ENCODE measurements at places on chromosomes 7 and 10. TPM values are rescaled to one million over a fixed set of nuclear protein-coding genes. Genes with fewer than 3 reads are reported as not detected.

TMEM178B gene
- total RNA-seq, result 1.5 TPM

DNA sequence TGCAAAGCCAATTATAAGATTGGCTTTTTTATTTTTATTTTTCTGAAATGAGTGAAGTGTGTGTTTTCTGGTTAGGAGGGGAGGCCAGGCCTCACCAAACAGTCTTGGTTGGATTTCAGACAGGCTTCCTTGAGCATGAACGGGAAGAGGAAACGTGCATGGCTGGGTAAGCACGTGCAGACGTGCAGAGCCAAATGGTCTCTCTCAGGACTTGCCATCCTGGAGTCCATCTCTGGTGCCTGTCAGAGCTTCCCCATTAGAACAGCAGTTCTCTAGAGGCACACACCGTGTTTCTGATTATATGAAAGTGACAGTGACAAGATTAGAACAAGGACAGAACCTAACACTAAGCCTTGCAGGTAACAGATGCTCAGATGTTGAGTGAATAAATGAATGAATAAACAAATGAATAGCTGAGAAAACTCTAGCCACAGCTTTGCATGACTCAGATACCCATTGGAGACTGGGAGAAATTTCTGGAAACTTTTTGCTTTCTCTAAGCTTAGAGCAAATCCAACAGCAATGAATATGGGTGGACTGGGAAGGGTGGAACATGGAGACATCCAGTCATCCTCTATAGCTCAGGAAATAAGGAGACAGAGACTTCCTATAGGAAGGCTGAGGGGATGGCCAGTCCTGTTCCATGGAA is 11.8 kb upstream of the CALD1 start:
- H3K27me3 ChIP-seq, result no peaks in the 10 kb centered on the region
- peaks cover 23% of the 10 kb centered on the region for H3K4me1 ChIP-seq
- H3K4me3 ChIP-seq, result no peak overlapping the region
- DNase-seq, result no peak
- H3K36me3 ChIP-seq, result no peaks in the 10 kb centered on the region

BAIAP2L1 gene
- 55.8 TPM for total RNA-seq

DNA sequence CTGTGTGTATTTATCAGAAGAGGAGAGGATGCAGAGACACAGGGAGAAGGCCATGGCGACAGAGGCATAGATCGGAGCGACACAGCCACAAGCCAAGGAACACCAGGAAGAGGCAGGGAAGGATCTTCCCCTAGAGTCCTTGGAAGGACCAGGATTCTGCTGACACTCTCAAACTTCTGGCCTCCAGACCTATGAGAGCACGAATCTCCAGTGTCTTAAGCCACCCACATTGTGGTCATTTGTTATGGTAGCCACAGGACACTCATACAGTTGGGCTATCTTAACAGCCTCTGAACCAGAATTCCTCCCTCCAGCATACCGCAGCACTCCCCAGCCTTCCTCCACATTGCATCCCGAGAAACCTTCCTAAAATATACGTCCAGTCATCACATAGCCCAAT is 367.0 kb upstream of the MGMT start:
- no peaks in the 10 kb centered on the region for H3K4me1 ChIP-seq
- H3K36me3 ChIP-seq, result no peaks in the 10 kb centered on the region

GRCh38 chr10:132232023-132232951 is 45.5 kb downstream of the DPYSL4 start:
- no peaks in the 10 kb centered on the region for H3K27me3 ChIP-seq
- peaks cover 4% of the 10 kb centered on the region for H3K36me3 ChIP-seq
- no peaks in the 10 kb centered on the region for H3K4me1 ChIP-seq
- no peak for DNase-seq

- peaks cover 14% of the 10 kb centered on the region for H3K4me1 ChIP-seq
- DNase-seq, result no peak
- no peak overlapping the region for H3K27ac ChIP-seq
- no peaks in the 10 kb centered on the region for H3K36me3 ChIP-seq
- no peaks in the 10 kb centered on the region for H3K27me3 ChIP-seq
Observed at GRCh38 chr7:85462671-85463070, 275.8 kb upstream of the SEMA3D start.

GRCh38 chr10:31749981-31750840 is 178.4 kb downstream of the ARHGAP12 start:
- no peaks in the 10 kb centered on the region for H3K27me3 ChIP-seq
- H3K27ac ChIP-seq, result no peak overlapping the region
- H3K4me1 ChIP-seq, result peaks cover 9% of the 10 kb centered on the region
- DNase-seq, result no peak

GRCh38 chr7:140170375-140170774 is 6.4 kb downstream of the KDM7A start:
- peaks cover 4% of the 10 kb centered on the region for H3K36me3 ChIP-seq
- no peak overlapping the region for H3K4me3 ChIP-seq
- DNase-seq, result no peak
- no peak overlapping the region for H3K27ac ChIP-seq
- no peaks in the 10 kb centered on the region for H3K27me3 ChIP-seq

- no peak overlapping the region for H3K4me3 ChIP-seq
- no peaks in the 10 kb centered on the region for H3K27me3 ChIP-seq
- H3K27ac ChIP-seq, result no peak overlapping the region
- peaks cover 9% of the 10 kb centered on the region for H3K36me3 ChIP-seq
- no peaks in the 10 kb centered on the region for H3K4me1 ChIP-seq
- no peak for DNase-seq
Observed at GRCh38 chr10:101848408-101848807, 4.8 kb upstream of the KCNIP2 start.

GSAP gene
- total RNA-seq, result 26.0 TPM

- H3K4me1 ChIP-seq, result no peaks in the 10 kb centered on the region
- H3K4me3 ChIP-seq, result no peak overlapping the region
- no peaks in the 10 kb centered on the region for H3K27me3 ChIP-seq
- peaks cover 9% of the 10 kb centered on the region for H3K36me3 ChIP-seq
- H3K27ac ChIP-seq, result no peak overlapping the region
- no peak for DNase-seq
Observed at GRCh38 chr7:5681979-5682546, 99.4 kb downstream of the RNF216 start.

DNA sequence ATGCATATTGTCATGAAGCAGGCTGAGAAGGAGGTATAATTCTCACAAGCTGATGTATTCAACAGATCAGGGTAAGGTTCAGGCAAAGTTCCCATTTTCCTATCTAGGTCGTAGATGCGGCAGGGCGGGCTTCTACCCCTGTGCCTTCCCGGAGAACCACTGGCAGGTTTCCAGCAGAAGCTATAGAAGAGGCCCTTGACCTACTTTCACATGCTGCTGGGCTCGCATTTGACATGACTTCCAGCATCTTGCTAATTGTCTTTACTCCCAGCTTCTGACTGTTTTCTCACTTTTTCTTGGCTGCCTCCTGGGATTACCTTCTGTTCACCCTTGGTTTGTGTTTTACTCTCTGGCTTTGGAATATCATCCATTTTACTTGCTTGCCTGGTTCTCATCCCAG is 32.6 kb upstream of the ORC5 start:
- H3K36me3 ChIP-seq, result no peaks in the 10 kb centered on the region
- H3K27me3 ChIP-seq, result peaks cover 72% of the 10 kb centered on the region
- H3K4me3 ChIP-seq, result no peak overlapping the region
- H3K27ac ChIP-seq, result no peak overlapping the region
- no peaks in the 10 kb centered on the region for H3K4me1 ChIP-seq
- no peak for DNase-seq

DNA sequence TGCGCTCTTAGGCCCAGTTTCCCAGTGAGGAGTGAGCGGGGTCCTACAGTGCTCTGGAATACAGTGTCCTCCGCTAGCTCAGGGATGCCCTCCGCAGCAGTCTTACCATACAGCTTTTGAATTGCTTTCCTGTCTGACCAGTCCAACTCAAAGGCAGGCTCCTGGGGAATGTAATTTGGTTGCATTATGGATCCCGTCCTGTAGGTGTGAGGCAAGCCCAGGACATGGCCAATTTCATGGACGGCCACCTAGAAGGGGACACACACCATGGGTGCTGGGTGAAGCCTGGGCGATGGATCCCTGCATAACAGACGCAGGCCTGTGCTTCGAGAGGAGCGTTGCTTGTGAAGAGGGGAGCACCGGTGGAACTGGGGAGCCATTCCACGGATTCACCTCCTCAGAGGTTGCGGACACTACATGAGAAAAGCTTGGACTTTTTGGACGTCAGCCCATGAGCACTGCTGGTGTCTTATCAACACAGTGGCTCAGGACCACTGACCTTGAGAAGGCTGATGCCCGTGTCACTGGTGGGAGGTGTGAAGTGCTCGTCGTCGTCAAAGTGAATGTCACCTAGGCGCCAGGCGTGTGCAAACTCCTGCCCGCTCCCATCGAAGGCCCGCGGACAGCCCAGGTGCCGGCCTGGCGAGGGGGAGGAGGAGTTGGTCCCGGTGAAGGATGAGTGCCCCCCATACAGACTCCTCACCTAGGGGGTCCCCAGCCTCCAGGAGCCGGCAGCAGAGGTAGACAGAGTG is 3.3 kb downstream of the MMP21 start:
- DNase-seq, result no peak
- H3K27me3 ChIP-seq, result peaks cover 17% of the 10 kb centered on the region
- H3K36me3 ChIP-seq, result no peaks in the 10 kb centered on the region
- H3K27ac ChIP-seq, result no peak overlapping the region
- H3K4me1 ChIP-seq, result no peaks in the 10 kb centered on the region

DNA sequence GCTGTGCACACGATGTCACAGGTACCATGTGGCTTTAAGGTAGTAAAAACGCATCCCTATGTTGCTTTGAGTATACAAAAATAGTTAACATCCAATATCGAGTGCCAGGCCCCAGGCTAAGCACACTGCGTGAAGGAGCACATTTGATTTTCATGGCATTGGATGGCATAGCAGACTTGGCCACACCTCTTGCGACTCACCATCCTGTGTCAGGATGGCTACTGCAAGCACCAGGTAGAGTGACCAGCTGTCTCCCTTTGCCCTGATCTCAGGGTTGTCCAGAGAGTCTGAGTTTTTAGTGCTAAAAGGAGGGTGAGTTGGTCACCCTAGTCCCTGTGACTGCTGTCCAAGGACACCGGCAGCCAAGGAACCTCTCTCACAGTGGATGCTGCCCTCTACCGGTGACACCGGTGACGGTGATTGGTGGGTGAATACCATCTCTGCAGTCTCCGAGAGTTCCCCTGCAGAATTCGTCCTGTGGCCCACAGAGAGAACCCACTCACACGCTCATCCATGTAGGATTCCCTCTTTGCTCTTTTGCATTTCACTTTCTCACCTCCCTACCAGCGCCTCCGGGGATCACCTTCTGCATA is 76.1 kb downstream of the BICC1 start:
- peaks cover 64% of the 10 kb centered on the region for H3K4me1 ChIP-seq
- H3K27ac ChIP-seq, result no peak overlapping the region
- no peaks in the 10 kb centered on the region for H3K27me3 ChIP-seq
- H3K4me3 ChIP-seq, result no peak overlapping the region
- peaks cover 10% of the 10 kb centered on the region for H3K36me3 ChIP-seq

DNA sequence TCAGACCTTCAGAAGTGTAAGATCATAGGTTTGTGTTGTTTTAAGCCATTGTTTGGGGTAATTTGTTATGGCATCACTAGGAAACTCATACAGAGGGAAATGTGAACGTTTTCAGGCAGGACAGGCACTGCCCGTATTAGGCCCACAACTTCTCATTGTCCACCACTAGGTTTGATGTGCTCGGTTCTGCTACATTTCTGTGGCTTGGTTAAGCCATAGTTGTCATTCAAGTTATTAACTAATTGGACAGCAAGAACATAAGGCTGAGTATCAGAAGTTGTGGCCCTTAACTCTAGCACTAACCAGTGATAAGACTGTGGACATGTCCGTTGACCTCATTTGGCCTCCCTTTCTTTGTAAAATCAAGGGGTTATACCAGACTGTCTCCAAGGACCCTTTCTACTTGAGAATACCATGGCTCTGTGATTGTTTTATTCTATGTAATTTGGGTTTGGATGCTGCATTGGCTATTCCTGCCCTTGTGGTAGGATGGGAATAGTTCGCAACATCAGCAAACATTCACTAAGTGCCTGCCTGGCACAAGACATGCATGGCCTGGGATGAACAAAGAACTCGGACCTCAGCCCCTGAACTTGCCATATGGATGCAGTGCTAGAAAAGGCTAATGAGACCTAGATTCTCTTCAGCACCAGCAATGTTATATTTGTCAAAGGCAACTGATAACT is 85.7 kb downstream of the CCDC71L start:
- peaks cover 5% of the 10 kb centered on the region for H3K36me3 ChIP-seq
- no peak overlapping the region for H3K4me3 ChIP-seq
- DNase-seq, result no peak
- no peak overlapping the region for H3K27ac ChIP-seq
- H3K4me1 ChIP-seq, result peaks cover 19% of the 10 kb centered on the region
- no peaks in the 10 kb centered on the region for H3K27me3 ChIP-seq

SFTPA1 gene
- not detected for total RNA-seq

UNCX gene
- total RNA-seq, result not detected

MYL10 gene
- total RNA-seq, result not detected

GRCh38 chr7:41763626-41764025 is 60.7 kb upstream of the INHBA start:
- H3K36me3 ChIP-seq, result no peaks in the 10 kb centered on the region
- no peak overlapping the region for H3K27ac ChIP-seq
- H3K27me3 ChIP-seq, result no peaks in the 10 kb centered on the region
- H3K4me3 ChIP-seq, result no peak overlapping the region

DNA sequence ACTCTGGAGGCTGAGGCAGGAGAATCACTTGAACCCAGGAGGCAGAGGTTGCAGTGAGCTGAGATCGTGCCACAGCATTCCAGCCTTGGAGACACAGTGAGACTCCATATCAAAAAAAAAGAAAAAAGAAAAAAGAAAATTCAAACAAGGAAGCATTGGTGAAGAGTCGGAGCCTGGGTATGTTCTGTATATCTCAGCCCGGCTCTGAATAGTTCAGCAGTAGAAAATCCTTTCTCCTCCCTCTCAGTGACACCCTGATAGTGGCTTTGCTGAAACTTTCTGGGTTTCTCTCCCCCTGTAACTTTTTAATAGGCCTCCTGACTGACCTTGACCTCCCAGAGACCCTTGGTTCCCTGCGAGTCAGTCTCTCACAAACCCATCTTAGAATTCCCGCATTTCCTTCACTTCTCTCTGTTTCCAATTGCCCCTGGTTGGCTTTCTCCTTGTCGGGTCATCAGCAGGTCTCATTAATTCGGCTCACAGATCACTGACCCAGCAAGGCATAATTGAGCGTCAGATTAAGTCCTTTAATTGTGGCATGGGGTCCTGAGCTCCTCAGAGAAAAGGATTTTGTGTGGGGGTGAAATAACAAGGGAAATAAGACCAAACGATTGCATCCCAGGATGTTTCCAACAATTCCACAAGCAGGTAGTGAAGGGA is 541.6 kb upstream of the NRP1 start:
- H3K4me3 ChIP-seq, result no peak overlapping the region
- no peaks in the 10 kb centered on the region for H3K27me3 ChIP-seq
- H3K27ac ChIP-seq, result no peak overlapping the region
- H3K36me3 ChIP-seq, result no peaks in the 10 kb centered on the region
- no peaks in the 10 kb centered on the region for H3K4me1 ChIP-seq

Measured in Calu3 (cell line).